ENCODE measurements at places on chromosomes 11 and 22.
A peak's percentile ranks its signal among the peaks of the same experiment; 100 is the strongest.

GRCh38 chr11:131193031-131193501, 177.3 kb upstream of the NTM start:
- no peak overlapping the region for H3K4me3 ChIP-seq
- no peaks in the 10 kb centered on the region for H3K27me3 ChIP-seq
- no peaks in the 10 kb centered on the region for H3K36me3 ChIP-seq

GRCh38 chr11:35477901-35478300, 47.5 kb downstream of the PAMR1 start:
- DNase-seq: peak; percentile 55
- H3K4me1 ChIP-seq: peaks cover 5% of the 10 kb centered on the region

GRCh38 chr11:99822846-99823565, 802.3 kb downstream of the CNTN5 start:
- DNase-seq: no peak
- no peak overlapping the region for H3K27ac ChIP-seq
- H3K4me3 ChIP-seq: no peak overlapping the region
- H3K36me3 ChIP-seq: no peaks in the 10 kb centered on the region
- no peaks in the 10 kb centered on the region for H3K27me3 ChIP-seq

DNA sequence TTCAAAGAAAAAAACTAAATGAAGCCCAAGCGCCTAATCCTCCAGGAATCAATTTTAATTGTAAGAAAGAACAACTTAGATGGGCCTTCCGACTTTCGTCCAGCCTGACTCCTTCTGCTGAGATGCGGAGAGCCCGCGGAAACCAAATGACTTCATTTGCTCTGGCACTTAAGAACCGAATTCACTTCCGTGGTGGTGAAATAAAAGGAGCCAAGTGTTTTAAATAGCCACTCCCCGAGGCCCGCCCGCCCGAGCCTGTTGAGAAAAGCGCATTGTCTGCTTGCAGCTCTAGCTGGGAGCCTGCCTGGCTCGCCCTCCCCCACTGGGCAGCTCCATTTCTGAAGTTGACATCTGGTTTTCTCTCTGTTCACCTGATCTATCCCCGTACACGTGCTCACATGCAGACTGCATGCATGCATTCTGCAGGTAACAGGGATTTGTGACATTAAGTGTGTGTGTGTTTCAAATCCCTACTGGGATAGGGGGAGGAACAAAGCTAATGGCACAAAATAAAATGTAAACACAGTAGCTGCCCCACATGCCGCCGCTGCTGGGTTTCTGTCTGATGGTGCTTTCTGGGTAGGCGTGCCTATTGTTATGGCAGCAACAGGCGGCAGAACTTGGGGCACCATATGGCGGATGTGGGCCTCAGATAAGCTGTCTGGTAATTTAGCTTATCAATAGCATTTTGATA, 6.2 kb downstream of the TEAD1 start:
- H3K4me3 ChIP-seq: peak overlapping the region; percentile 78
- DNase-seq: peak; percentile 96
- H3K4me1 ChIP-seq: peaks cover 36% of the 10 kb centered on the region
- H3K36me3 ChIP-seq: peaks cover 11% of the 10 kb centered on the region

GRCh38 chr11:102280245-102280833, 36.9 kb upstream of the BIRC3 start:
- H3K4me3 ChIP-seq: peak overlapping the region; percentile 29
- H3K27ac ChIP-seq: no peak overlapping the region
- H3K4me1 ChIP-seq: peaks cover 3% of the 10 kb centered on the region
- H3K27me3 ChIP-seq: no peaks in the 10 kb centered on the region
- no peak for DNase-seq

DNA sequence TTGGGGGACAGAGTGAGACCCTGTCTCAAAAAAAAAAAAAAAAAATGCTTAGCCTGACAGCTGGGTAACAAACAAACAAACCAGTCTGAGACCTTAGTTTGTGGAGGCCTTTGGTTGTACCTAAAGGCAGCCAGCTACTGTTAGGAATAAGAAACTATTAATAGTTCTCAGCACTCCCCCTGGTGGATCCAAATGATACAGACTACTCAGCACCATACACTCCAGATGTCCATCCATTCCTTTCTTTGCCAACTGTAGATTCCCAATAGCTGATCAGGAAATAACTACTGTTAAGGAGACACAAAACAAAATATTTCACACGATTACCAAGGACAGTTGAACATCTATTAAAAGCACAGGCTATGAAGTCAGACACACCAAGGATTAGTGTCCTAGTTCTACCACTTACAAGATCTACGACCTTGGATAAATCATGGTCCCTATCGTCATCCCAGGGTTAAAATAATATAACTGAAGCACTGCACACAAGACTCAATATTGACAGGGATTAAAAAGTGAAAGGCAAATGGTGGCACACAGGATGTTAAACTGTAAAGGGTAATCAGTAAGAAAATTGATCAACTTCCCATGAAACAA, 17.2 kb downstream of the CLDN25 start:
- DNase-seq: no peak
- H3K27ac ChIP-seq: no peak overlapping the region
- no peaks in the 10 kb centered on the region for H3K27me3 ChIP-seq
- no peaks in the 10 kb centered on the region for H3K4me1 ChIP-seq
- H3K4me3 ChIP-seq: no peak overlapping the region

GRCh38 chr11:74691755-74692154, 39.5 kb downstream of the CHRDL2 start:
- no peaks in the 10 kb centered on the region for H3K4me1 ChIP-seq
- no peaks in the 10 kb centered on the region for H3K27me3 ChIP-seq
- H3K36me3 ChIP-seq: no peaks in the 10 kb centered on the region
- no peak overlapping the region for H3K4me3 ChIP-seq

DNA sequence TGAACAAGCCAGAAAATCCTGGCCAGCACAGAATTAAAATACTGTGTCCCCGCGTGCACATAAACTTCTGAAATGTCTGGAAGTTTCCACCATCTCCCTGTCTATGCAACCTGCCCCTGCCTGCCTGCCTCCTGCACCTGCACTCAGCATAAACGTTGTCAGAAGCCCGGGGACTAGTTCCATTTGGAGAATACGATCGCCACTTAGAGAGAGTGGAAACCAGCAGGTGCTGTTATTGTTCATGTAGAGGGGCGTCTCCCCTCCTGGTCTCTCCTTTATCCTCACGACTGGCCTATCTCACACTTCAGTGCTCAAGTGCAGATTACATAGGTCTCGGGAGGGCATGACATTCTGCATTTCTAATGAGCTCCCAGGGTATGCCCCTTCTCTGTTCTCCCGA, 35.6 kb downstream of the MPPED1 start:
- H3K27ac ChIP-seq: no peak overlapping the region
- no peak overlapping the region for H3K4me3 ChIP-seq
- no peaks in the 10 kb centered on the region for H3K4me1 ChIP-seq
- no peaks in the 10 kb centered on the region for H3K36me3 ChIP-seq
- peak; percentile 10 for DNase-seq
- no peaks in the 10 kb centered on the region for H3K27me3 ChIP-seq

- H3K36me3 ChIP-seq: peaks cover 16% of the 10 kb centered on the region
- no peak for DNase-seq
Measured at GRCh38 chr22:45418056-45418769, 4.7 kb downstream of the RIBC2 start.

DNA sequence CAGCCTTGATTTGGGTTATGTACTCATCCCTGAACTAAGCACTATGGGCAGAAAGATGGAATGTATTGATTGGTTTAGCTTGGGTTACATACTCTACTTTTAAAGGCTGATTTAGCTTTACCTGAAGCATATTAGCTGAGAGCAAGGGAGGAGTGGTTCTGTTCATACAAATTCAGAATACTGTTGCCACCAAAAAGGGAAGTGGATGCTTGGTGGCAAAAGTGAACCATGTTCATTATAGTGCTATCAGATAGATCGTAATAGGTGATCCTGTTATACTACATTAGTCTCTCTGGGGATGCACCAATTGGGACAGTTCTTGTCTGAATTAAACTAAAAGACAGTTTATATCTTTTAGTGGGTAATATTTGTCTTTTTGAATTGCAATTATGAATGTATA, 44.5 kb upstream of the RRM1 start:
- no peak overlapping the region for H3K27ac ChIP-seq
- H3K4me1 ChIP-seq: no peaks in the 10 kb centered on the region
- H3K36me3 ChIP-seq: no peaks in the 10 kb centered on the region
- H3K27me3 ChIP-seq: no peaks in the 10 kb centered on the region
- no peak for DNase-seq
- no peak overlapping the region for H3K4me3 ChIP-seq

GRCh38 chr11:47336595-47336994, 15.9 kb downstream of the MYBPC3 start:
- H3K27ac ChIP-seq: no peak overlapping the region
- no peaks in the 10 kb centered on the region for H3K4me1 ChIP-seq
- DNase-seq: no peak
- H3K27me3 ChIP-seq: no peaks in the 10 kb centered on the region

DNA sequence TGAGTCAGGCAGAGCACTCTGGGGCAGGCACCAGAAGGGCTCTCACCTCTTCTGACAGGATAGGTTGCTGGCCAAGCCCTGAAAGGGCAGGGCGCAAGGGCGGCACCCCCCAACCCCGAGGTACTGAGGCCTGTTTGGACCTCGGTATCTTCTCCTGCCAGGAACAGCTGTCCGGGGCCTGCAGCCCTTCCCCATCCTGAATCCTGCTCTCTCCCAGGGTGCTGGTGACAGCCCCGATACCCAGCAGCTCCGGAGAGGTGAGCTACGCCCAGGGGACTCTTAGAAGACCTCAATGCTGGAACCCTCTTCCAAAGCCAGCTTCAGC, 79.1 kb downstream of the PHF21B start:
- H3K4me3 ChIP-seq: no peak overlapping the region
- no peak for DNase-seq
- no peak overlapping the region for H3K27ac ChIP-seq
- no peaks in the 10 kb centered on the region for H3K27me3 ChIP-seq
- no peaks in the 10 kb centered on the region for H3K4me1 ChIP-seq

GRCh38 chr11:88814076-88814475, 251.7 kb downstream of the GRM5 start:
- H3K4me3 ChIP-seq: no peak overlapping the region
- no peak overlapping the region for H3K27ac ChIP-seq
- no peaks in the 10 kb centered on the region for H3K36me3 ChIP-seq
- H3K4me1 ChIP-seq: no peaks in the 10 kb centered on the region

GRCh38 chr11:132288036-132288435, 917.6 kb downstream of the NTM start:
- peaks cover 3% of the 10 kb centered on the region for H3K4me1 ChIP-seq
- no peaks in the 10 kb centered on the region for H3K36me3 ChIP-seq
- no peak overlapping the region for H3K27ac ChIP-seq
- H3K4me3 ChIP-seq: no peak overlapping the region
- H3K27me3 ChIP-seq: no peaks in the 10 kb centered on the region

DNA sequence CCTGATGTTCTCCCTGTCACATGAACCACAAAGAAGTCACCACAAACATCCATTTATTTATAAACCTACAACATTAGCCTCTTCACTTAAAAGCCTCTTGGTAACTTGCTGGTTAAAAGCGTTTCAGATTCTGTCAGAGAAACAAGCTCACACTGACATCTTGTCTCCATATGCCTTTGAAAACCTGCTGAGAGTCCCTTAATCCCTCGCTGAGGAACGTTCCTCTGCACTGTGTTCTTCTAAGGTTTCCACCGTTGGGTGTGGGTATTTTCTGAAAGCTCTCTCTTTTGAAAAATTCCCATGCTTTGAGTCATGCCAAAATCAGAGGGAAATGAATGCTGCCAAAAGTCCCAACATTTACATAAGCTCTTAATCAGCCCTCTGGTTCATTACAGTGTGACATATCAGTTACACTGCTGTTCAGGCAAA, 149.8 kb downstream of the CCDC34 start:
- H3K4me1 ChIP-seq: peaks cover 3% of the 10 kb centered on the region
- DNase-seq: no peak
- H3K4me3 ChIP-seq: no peak overlapping the region
- no peak overlapping the region for H3K27ac ChIP-seq
- no peaks in the 10 kb centered on the region for H3K27me3 ChIP-seq
- H3K36me3 ChIP-seq: peaks cover 31% of the 10 kb centered on the region
